Activated CD4-positive, CD25-positive, alpha-beta regulatory T cell treated with anti-CD3 and anti-CD28 coated beads, Interleukin-2, amount 50 U/mL, for 72 hours (primary cell): ENCODE measurements at places on chromosomes 6 and 20.

DNA sequence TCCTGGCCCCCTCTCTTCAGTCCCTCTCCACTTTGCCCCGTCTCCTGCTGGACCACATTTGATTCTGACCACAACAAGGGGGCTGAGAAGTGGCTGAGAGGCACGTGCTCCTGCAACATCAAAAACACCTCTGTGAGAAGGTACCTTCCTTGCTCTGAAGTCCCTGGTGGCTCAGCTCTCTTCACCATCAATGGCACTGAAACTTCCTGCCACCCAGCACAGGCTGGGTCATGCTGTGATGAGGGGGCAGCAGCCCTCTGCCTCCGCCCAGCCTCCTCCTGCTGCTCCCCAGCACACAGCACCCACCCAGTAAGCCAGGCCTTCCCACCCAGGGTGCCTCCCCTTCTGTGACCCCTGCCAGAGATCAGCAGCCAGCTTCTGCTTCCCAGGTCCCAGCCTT lies 10.3 kb downstream of the ZMYND8 start:
- no peak for DNase-seq

- DNase-seq: no peak
Measured at GRCh38 chr6:12369781-12370262, 79.7 kb downstream of the EDN1 start.

- no peak for DNase-seq
Measured at GRCh38 chr6:97978855-97979271, 695.8 kb upstream of the MMS22L start.

- peak; percentile 99 for DNase-seq
Measured at GRCh38 chr20:35615667-35616464, at the start of gene SPAG4. TSS of gene SPAG4 (plus strand) at chr20:35615829. CDS start at chr20:35616004, 175 bp downstream.

- DNase-seq: no peak
Measured at GRCh38 chr6:38209371-38210260, 390.1 kb downstream of the ZFAND3 start.

GRCh38 chr20:58847463-58847862 lies 3.2 kb downstream of the GNAS-AS1 start:
- DNase-seq: no peak

DNA sequence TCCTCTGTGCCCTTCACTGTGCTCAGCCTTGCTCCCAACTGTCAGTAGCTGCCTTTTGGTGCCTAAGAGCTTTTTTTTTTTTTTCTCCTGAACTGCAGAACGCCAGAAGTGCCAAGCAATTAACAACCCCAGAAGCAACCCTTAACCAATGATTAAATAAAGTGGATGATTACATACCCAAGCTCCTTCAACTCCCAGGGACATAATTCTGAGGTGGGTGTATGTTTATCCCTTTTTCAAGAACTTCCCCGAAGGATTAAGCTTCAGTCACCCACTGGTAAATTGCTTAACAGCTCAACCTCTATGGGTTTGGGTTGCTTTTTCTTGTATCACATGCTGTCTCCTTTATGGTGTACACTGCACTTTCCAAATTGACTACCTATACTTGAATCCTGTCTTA lies 41.1 kb downstream of the KLHL31 start:
- no peak for DNase-seq

- DNase-seq: no peak
Measured at GRCh38 chr6:47149554-47149953, 107.4 kb upstream of the ADGRF1 start.

DNA sequence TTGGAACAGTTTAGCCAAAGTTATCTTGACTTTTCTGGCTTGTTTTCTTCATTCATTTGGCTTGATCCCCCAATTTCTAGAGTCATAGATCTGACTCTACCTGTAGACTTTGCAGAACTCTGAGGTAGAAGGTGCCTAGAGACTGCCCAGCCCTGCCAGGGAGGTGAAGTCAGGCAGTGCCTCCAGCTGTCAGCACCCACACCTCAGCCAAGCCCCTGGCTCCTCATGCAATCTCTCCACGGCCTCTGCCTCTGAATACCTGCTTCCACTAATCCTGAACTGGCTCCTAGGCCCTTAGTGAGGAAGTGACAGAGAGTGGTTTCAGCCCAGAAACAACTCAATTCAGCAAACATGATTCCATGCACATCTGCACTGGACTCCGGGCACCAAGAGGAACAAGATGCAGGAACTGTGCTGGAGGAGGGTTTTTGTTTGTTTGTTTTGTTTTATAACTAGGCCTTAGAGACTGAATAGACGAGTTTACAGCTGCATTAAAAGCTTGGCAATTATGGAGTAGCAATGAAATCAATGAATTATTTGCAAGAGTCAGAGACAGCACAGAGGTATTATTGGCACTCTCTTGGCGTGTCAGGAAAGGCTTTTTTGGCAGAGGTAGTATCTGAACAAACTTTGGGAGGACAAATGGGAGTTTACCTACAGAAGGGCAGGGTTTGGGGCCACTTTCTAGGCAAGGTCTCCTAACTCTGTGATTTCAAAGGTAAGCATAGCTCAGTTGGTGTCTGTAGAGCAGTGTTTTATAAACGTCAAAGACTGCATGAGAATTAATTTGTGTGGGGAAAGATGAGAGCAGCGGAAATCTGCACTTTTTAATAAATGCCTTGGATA lies 25.2 kb downstream of the TGM3 start:
- DNase-seq: no peak

DNA sequence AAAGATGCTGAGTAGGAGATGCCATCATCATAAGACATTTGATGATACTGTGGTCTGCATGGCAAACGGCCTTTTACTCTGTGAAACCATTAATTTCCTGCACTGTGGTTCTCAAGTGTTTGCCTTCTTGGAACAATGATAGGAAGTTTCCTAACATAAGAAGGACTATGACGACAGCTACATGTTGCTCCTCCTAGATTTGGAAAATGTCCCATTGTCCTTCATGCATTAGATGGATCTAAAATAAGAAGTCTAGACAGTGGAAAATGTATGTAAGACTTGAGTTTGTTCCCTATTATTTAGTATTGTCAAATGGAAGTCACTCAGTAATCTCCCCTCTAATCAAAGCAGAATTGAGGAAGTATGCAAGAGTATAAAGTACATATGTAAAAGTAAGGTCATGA lies 98.5 kb upstream of the TMEM170B start:
- no peak for DNase-seq

GRCh38 chr6:105607636-105608621 lies 205.0 kb upstream of the PREP start:
- no peak for DNase-seq

GRCh38 chr20:2820084-2820895 lies 4.1 kb downstream of the TMEM239 start:
- DNase-seq: no peak

GRCh38 chr6:168153553-168153952 lies 74.5 kb upstream of the FRMD1 start:
- no peak for DNase-seq

DNA sequence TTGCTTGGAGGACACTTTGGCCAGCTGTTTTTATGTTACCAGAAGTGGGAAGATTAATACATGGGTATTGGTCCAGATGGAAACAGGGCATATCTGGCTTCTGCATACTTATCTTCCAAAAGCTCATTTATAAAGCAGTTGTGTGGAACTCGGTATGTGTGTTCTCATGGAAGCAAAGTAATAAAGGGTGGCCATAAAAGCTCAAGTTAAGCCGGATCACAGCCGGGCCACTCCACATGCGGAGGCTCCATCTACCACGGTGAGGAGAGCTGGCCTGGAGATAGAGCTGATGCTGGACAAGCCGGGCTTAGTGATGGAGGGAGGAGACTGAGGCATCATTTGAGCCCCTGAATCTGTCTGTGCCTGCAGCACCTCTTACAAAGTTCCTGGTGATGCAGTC lies 38.6 kb upstream of the KIF16B start:
- DNase-seq: no peak

DNA sequence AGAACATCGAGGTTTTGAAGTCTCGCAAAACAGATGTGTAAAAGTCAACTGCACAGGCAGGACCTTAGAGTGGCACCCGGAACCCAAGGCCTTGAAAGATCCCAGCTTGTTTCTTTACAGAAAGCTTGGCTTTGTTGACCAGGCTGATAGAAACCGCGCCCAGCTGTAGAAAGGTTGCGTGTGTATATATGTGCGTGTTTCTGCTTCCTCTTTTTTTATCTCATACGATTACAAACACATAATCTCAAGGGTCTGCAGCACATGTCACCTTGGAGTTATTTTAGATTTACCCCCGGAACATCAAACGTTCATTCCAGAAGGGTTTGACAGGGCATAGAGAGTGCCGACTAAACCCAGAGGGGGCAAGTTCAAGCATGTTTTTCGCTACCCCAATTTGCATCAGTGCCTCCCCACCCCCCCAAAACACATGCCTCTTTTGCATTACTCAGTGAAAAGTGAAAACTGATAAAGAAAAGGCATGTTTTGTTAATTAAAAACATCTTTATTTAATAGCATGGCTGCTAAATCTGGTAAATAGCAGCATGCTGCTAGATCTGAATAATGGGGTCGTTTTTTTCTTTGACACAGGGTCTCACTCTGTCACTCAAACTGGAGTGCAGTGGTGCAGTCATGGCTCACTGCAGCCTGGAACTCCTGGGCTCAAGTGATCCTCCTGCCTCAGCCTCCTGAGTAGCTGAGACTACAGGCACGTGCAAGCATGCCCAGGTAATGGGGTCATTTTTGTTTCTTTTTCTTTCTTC lies 33.2 kb upstream of the NCOA3 start:
- no peak for DNase-seq

DNA sequence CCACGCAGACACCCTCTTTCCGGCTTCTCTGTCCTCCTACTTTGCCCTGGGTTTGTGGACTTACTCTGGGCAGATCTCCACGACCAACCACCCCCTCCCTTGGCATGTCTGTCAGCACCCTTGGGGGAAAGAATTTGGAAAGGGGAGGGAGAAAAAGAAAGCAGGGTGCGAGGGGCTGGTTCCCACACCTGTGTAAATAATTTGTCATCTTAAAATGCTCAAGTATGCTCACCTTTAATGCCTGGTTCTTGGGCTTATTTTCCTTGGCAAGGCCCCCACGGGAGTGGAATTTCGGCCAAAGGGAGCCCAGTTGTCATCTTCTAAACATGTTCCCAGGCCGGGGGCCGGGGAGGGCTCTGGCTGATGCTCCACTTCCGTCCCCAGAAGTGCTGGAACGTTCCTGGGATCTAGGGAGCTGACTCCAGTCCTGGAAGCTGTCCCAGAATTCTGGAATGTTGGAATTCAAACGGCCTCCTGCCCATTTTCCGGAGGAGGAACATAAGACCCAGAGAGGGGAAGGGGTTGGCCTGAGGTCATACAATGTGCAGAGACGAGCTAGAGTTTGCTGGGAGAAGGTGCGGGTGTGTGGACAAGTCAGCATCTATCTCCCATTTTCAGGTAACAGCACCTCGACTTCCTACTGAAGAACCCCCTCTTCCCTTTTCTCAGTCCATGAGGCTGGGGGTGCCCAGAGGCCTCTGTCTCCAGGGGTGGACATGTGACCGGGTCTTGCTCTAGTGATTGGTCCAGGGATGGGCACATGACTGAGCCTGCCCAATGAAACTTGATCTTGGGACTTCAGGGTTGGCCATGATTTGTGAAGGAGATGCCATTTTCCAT lies 122.3 kb downstream of the CEBPB start:
- no peak for DNase-seq

GRCh38 chr20:10362674-10363073 lies 71.3 kb downstream of the MKKS start:
- DNase-seq: no peak

- DNase-seq: no peak
Measured at GRCh38 chr6:14386263-14386662, 268.7 kb downstream of the CD83 start.

- no peak for DNase-seq
Measured at GRCh38 chr6:140052736-140053729, 678.6 kb upstream of the CITED2 start.

DNA sequence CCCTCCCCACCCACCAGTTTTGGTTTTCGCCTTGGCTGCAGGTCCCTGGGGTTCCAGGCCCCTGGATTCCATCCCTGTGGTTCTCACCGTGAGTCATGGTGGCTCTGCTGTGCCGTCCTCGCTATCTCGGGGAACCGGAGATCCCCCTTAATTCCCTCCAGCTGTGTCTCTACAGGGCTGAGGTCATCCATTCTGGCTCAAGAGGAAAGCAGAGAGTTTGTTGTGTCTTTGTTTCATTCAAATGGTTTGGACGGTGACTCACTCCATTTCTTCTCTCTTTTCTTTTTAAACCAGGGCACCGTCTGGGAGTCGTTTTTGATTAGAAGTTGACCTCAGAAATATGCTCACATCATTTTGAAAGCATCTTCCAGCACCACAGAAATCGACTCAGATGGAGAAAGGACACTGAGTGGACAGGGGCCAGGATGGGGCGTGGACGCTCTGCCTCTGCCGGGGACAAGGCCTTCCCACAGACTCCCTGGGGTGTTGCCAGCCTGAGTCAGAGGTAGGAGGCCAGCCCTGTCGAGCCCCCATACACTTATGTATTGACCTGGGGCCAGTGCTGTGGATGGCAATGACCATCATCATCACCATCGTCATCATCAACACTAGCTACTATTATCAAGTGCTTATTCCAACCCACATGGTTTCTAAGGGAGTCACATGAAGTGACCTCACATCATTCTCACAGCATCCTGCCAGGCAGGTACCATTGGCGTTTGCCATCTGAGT lies 176.2 kb downstream of the NFATC2 start:
- no peak for DNase-seq

GRCh38 chr20:18213002-18213401 lies 75.3 kb upstream of the ZNF133 start:
- DNase-seq: no peak

DNA sequence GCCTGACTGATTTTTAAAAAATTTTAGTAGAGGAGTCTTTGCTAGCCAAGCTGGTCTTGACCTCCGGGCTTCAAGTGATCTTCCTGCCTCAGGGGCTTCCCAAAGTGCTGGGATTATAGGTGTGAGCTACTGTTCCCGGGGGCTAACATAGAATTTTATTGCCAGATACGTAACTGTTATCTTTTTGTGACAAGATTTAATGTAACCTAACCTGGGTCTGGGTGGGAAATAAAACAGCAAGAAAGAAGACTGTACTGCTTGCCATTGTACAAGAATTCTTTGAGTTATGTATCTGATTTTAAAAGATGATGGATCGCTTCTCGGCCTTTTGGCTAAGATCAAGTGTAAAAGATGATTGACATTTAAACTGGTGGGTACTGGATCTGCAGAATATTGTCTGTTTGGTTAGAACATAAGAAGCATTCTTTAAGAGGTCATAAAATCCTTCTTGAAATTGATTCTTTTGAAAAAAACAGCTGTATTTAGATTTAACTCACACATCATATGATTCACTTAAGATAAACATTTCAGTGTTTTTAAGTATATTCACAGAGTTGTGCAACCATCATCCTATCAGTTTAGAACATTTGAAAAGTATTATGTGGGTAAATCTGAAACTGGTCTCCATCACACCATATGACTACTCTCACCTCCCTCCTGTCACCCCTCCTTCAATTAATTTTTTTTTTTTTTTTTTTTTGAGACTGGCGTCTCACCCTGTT lies 21.6 kb downstream of the TPX2 start:
- no peak for DNase-seq

- no peak for DNase-seq
Measured at GRCh38 chr6:106056746-106057390, 29.3 kb upstream of the PRDM1 start.

- no peak for DNase-seq
Measured at GRCh38 chr20:34920055-34920454, 35.6 kb downstream of the GSS start.
